Coronary artery (tissue), 2 donors: ENCODE measurements at places on chromosomes 16 and 17.

DNA sequence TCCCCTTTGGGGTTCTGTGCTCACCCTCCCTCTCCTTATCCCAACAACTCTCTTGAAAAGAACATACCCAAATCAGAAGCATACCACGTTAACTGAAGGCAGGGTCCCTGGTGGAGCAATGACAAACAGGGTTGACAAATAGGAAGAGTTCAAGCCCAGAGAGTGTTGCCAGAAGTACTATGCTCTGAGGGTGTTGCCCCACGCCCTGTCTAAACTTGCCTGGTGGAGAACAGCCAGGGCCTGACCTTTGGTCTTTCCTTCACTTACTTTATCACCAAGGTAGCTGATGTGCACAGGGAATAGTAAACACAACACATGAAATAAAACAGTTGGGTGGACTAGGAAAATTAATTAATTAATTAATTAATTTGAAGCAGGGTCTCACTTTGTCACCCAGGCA, 23.3 kb downstream of the ZNF75A start:
- no peak for DNase-seq

- DNase-seq: no peak
Measured at GRCh38 chr17:50470426-50470825, 1.7 kb upstream of the CHAD start.

DNA sequence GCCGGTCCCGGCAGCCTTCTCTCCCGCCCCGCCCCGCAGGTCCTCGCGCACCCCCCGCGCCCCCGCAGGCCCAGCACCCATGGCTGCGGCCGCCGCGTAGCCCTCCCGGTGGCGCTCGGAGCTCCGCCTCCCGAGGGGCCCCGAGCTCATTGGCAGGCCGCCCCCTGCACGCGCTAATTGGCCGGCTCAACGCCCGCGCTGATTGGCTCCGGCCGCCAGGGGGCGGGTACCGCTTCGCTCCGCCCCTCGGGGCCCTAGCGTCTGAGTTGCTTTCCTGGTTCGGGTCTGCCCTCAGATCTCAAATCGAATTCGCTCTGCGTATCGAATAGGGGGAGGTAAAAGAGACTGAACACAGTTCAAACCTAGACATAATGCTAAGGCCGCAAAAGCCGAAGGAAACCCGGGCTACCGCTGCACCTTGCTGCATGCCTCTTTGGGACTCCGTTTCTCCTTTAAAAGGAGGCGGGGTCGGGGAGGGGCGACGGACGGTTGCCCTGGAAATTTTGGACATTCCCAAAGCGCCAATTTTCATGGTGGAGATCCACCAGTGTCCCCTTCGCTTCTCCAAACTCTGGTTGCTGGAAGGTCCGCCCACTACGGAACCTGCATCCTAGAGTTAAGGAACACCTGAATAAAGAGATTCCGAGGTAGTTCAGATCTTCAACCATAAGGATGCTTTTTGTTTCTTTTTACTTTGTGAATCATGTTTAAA, at the start of gene DEXI:
Gene DEXI, minus strand, starts transcription at position 117 of the 712 bp plus-strand sequence. CDS start 463 bp downstream, outside the sequence.
- peak; percentile 96 for DNase-seq

DNA sequence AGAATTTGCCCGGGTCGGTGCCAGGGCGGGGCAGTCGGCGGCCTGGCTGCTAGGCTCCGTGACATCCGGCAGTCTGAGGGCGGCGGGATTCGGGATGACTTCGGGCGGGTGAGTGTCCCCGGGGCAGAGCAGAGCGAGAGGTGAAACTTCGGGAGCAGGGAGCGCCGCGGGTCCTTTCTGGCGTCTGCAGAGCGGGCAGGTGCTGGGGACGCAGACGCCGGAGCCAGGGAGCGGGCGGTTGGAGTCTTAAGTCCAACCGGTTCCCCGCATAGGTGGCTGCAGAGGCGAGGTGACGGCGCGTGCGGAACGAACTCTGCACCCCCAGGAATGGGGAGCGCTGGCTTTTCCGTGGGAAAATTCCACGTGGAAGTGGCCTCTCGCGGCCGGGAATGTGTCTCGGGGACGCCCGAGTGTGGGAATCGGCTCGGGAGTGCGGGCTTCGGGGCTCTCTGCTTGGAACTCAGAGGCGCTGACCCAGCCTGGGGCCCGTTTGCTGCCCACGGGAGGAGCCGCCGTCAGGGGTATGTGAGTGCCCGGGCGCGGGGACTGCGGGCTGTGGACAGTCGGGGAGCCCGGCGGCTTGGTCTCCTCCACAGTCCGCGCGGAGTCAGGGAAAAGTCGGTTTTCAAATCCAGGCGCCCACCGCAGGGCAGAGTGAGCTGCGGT, at the start of gene B4GALNT2:
Gene B4GALNT2, plus strand, starts transcription at position 71 of the 666 bp plus-strand sequence. Its CDS starts 24 bp downstream, at position 95.
- DNase-seq: no peak

GRCh38 chr16:22633799-22634198, 123.1 kb downstream of the NPIPB5 start:
- DNase-seq: no peak

GRCh38 chr17:4858882-4859260, 25.7 kb downstream of the MINK1 start:
- DNase-seq: no peak

GRCh38 chr16:89472711-89473075, 17.7 kb downstream of the ANKRD11 start:
- no peak for DNase-seq

DNA sequence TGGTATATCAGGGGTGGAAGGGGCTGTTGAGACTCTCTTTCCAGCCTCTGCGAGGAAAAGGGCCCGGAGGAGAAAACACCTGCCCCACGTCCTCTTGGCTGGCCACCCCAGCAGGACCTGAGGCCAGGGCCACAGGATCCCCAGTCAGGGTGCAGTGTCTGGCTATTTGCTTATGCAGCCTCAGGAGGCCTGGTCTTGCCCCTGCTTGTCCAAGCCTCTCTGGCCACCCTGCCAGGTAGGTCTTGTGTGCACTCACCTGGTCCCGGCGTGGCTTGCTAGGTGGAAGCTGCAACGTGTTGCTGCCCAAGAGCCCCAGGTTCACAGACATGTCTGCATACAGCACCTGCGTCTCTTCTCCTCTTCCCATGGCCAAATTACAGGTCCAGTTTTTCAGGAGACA, 549 bp downstream of the TMEM238L start:
- DNase-seq: no peak

DNA sequence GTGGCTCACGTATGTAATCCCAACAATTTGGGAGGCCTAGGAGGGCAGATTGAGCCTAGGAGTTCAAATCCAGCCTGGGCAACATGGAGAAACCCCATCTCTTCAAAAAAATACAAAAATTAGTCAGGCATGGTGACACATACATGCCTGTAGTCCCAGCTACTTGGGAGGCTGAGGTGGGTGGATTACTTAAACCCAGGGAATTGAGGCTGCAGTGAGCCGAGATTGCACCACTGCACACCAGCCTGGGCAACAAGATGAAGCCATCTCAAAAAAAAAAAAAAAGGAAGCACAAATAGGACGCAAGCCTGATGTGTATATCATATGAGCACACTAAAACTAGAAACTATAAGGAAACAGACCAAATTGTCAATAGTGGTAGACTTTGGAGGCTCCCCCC, 17.1 kb upstream of the FLCN start:
- no peak for DNase-seq

- no peak for DNase-seq
Measured at GRCh38 chr16:66337463-66338188, 28.9 kb upstream of the CDH5 start.

- no peak for DNase-seq
Measured at GRCh38 chr17:63345611-63346010, 100.5 kb downstream of the CYB561 start.

DNA sequence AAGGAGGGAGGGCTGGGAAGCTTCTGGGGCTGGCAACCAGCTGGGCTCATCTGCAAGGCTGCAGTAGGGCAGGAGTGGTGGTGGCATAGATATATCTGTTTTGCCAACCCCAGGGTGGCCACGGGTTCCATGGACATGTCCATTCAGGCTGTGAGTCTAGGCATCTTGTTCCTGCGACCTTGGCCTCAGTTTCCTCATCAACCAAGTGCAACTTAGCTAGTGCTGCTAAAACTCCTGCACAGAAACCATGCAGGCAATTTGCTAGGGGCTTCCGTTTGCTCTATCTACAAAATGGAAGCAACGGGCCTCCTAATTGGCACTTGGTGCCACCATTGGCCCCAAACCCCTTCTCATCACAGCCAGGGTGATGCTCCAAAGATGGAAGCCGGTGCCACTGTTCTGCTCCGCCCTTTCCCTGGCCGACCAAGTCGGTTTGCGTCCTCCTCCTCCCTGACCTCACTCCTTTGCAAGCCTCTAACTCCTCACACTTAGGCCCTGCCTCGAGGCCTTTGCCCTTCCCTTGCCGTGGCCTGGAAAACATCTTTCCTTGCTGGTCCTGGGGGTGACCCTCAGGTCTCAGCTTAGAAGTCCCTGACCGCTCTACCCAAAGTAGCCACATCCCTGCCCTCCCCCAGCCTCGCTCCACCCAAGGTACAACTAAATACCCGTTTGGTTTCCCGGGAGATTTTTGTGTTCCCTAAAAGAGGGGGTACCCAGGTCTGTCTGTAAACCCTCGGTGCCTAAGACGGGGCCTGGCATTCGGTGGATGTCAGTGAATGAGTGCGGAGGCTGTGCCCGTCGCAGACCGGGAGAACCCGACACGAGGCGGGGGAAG, 1.2 kb downstream of the SREBF1 start:
- no peak for DNase-seq

GRCh38 chr16:11354733-11355574, 9.7 kb downstream of the RMI2 start:
- DNase-seq: no peak

DNA sequence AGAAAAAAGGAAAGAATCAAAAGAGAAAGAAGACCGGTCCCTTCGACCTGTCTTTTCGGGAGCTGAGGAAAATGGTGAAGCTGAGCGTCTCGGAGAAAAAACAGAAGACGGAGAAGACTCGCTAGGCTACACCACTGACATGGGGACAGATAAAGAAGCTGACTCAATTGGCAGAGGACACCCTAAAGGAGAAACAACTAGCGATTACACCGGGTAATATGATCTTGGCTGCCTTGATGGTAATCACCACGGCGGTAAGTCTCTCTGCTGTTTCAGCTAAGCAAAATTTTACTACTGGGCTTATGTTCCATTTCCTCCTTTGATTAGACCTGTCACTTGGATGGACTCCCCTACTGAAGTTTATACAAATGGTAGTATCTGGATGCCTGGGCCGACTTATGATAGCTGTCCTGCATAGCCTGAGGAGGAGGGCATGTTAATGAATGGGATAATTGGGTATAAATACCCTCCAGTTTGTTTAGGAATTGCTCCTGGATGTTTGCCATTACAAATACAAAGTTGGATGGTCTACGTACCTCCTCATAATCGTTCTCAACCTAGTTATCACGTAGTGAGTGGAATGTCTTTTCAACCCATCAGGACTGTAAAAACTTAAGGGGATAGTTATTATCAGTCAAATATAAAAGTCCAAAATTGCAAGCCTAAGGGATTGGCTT, 24.1 kb downstream of the ALOX15B start:
- no peak for DNase-seq

- peak; percentile 88 for DNase-seq
Measured at GRCh38 chr16:49698931-49699840, 156.7 kb downstream of the ZNF423 start.

- DNase-seq: no peak
Measured at GRCh38 chr16:80836846-80837245, 32.4 kb upstream of the CDYL2 start.

GRCh38 chr16:73280388-73280787, 232.5 kb upstream of the ZFHX3 start:
- DNase-seq: no peak

DNA sequence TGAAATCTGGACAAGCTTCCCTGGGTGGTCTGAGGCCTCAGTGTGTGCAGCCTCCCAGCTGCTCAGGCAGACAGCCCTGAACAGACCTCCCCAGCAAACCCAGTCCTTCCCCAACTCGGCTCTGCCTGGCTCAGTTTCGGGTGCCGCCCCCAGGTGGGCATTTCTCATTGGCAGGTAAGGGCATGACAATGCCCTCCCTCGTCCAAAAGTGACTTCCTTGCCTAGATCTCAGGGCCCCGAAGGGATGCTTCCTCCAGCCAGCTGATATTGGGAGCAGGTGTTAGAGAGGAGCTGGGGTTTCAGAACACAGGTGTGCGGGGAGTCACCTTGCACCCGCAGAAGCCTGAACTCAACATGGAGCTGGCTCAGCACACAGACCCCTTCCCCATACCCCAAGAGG, 3.8 kb upstream of the PPL start:
- no peak for DNase-seq

DNA sequence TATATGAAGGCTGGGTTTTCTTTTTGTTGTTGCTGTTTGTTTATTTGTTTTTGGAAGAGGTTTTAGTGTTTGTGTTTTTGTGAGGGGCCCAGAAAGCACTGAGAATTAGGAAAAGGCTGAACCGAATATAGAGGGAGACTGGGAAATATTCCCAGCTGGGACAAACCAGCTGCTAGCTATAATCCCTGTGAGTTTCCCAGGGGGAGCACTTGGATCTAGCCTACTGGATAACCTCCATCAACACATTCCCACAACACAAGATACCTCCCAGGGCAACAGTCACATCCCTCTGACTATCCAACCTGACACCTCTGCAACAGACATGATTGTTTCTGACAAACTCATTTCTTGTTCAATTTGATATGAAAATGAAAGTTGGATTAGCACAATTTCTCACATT, 16.7 kb downstream of the CDH11 start:
- no peak for DNase-seq

- DNase-seq: peak; percentile 69
Measured at GRCh38 chr17:34382621-34383124, 19.6 kb upstream of the CCL1 start.

- DNase-seq: no peak
Measured at GRCh38 chr16:69105501-69106361, at the start of gene HAS3. TSS of gene HAS3 (plus strand) at chr16:69105653. CDS start at chr16:69109396, 3,743 bp downstream.

DNA sequence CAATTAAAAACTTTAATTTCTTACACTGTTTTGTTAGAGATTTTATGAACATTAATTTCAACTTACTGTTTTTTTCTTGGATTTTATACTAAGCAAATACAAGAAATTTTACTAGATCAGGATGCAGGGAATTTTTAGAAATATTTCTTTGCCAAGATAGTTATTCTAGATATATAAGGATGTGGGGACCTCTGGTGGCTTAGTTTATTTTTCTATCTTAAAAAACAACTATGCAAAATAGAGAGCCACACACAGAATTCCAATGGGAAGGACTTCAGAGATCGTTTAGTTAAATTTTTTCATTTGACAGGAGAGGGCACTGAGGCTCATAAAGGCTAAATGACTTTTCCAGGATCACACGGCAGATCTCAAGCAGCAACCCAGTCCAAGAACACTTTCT, 23.0 kb upstream of the CAPNS2 start:
- DNase-seq: no peak

GRCh38 chr17:44344939-44345453, at the start of gene GRN:
TSS of gene GRN (plus strand) at chr17:44345302. CDS start at chr17:44349165, 3,863 bp downstream.
- DNase-seq: peak; percentile 96

DNA sequence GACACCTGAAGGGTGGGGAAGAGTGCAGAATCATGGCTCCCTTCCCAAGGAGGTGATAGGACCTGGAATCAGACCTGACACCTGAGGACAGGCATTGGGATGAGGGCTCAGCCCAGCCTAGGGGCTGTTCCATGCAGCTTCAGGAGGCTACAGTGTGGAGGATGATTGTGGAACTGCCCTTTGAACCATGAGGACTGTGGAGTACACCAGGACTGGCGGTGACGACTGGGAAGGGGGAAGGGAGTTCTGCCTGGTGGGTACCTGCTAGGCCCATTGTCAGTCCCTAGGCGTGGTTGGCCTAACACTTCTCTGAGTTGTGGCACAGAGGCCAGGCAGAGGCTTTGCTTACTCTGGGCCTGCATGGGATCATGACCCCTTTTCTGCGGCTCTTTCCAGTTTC, 76.1 kb downstream of the MPRIP start:
- DNase-seq: no peak
